ENCODE measurements at places on chromosomes 2 and 18.
A peak's percentile ranks its signal among the peaks of the same experiment; 100 is the strongest.

DNA sequence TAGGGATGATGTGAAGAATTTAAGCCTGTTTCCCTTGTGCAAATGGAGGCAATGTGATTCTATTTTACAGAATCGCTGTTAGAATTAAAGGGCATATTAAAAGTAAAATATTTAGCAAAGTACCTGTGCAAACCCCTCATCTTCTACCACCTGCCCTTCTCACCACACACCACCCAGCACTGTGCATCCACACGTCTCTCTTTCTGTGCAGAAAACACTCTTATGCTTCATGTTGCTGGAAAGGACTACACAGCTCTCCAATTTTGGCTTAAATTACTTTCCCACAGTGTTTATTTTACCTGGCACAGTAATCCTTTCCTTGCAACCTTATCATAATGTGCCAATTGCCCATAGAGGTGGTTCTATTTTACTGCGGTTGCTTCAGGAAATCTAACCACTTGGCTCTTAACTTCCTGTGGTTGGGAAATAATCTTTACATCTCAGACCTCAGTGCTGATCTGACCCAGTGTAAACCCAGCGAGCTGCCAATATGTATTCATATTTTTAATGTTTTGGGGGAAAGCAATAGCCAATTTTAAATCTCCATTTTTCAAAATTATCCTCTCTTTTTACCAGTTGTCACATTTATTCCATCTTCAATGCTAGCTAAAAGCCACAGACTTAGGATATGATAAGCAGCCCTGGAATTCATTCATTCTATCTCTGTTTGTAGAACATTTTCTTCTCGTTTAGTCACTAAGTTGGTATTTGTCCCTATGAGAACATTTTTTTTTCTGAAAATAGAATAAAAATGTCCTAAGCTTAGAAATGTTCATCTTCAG lies 250.9 kb downstream of the DSEL start:
- DNase-seq = no peak

GRCh38 chr2:193668557-193669323 lies 1474.0 kb upstream of the TMEFF2 start:
- DNase-seq = no peak

- no peak for DNase-seq
Measured at GRCh38 chr2:160228141-160228917, 28.3 kb upstream of the ITGB6 start.

- no peak for DNase-seq
Measured at GRCh38 chr18:7923105-7923504, 356.0 kb downstream of the PTPRM start.

GRCh38 chr2:96315400-96316071 lies 9.6 kb upstream of the ITPRIPL1 start:
- DNase-seq = no peak

GRCh38 chr2:108240966-108241365 lies 1.2 kb downstream of the SULT1C3 start:
- DNase-seq = no peak

DNA sequence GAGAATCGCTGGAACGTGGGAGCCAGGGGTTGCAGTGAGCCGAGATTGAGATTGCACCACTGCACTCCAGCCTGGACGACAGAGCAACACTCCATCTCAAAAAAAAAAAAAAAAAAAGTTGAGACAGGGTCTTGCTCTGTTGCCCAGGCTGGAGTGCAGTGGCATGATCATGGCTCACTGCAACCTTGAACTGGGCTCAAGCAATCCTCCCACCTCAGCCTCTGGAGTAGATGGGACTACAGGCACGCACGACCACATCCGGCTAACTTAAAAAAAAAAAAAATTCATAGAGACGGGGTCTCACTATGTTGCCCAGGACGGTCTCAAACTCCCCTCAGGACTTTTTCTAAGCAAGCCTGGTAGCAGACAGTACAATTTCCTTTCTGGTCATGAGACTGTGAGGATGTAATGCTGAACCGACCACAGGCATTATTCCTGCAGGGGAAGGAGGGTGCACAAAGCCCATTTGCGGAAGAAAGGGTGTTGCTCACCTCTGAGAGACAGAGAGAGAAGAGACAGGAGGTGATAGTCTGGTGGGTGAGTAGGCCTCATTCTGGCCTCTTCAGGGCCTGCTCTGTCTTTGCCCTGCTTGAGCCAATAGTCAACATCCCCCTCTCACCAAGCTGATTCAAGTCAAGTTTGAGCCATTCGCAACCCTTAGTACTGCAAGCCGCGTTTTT lies 205.3 kb downstream of the ZFP36L2 start:
- DNase-seq = no peak

- DNase-seq = peak; percentile 30
Measured at GRCh38 chr2:118223992-118224894, 136.0 kb downstream of the INSIG2 start.

DNA sequence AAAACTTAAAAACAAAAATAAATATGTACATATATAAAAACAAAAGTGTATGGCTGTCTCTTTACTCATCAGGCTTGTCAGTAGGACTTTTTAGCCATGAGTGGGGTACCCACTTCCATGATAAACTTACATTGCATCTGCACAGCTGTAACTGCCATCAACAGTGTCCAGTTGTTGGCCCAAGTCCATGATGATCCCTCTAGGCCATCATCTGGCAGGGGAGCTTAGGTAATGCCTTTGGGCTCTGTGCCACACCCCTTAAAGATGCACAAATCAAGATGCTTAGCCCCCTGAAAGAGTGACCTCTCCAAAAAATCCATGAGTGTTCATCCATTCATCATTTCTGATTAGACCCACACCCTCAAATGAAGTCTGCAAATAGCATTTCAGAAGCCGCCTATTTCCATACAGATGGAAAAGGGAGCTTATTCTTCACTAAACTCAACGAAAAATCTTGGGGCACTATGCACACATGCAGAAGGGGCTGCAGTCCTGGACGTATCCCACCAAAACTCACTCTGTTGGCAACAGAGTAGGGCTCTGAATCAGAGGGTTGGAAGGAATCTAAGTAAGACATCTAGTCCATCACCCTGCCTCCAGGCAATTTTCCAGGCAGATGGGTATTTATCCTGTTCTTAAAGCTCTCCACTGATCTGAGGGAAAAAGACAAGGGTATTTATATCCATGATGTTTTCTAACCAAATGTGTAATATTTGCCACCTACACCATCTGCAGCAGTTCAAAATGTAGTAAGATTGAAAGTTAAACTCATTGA lies 691.0 kb downstream of the ZEB2 start:
- DNase-seq = no peak

GRCh38 chr2:187313831-187314230 lies 134.2 kb downstream of the CALCRL start:
- DNase-seq = no peak

DNA sequence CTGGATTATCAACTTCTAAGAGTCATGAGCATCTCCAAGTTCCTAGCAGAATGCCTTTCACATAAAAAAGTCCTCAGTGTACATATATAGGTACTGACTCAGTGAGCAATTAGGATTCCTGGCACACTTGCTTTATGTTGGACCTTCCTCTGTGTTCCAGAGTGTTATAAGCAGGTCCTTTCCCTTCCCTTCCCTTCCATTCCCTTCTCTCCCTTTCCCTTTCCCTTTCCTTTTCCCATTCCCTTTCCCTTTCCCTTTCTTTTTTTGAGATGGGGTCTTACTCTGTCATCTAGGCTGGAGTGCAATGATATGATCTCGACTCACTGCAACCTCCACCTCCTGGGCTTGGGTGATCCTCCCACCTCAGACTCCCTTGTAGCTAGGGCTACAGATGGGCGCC lies 48.7 kb downstream of the SCN3A start:
- DNase-seq = no peak

DNA sequence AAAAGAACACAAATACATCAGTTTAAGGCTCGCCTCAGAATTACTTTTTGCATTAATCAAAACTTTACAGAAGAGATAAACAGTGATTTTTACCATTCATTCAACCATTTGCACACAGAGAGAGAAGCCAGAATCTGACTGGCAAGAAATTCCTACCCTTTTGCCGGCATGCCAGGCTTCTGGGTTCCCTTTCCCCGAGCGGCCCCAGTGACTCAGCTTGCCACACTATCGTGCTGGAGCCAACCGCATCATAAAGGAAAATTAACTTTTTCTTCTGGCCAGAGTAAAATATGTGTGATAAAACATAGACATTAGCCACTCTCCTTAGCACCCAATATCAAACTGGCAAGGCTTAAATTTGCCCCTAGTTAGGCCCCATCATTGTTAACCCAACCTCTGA lies 61.8 kb upstream of the IKZF2 start:
- no peak for DNase-seq

DNA sequence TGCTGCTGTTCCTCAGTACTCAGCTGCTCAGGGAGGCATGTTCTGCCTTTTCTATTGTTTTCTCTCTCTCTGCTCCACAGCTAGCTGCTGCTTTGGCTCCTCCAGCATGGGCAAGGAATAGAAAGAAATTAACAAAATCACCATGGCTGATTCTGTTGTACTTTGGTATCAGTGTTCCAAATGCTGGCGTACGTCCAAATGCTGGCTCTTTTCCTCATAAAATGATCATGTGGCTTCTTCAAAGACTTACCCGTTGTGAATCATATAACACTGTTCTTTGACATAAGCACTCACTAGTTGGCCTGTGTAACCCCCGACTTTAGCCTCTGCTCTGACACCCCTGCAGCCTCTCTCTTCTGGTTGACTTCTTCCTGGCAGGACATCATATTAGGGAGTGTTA lies 547.6 kb downstream of the CPS1 start:
- no peak for DNase-seq

- DNase-seq = no peak
Measured at GRCh38 chr2:100289020-100289419, 33.3 kb downstream of the LONRF2 start.

DNA sequence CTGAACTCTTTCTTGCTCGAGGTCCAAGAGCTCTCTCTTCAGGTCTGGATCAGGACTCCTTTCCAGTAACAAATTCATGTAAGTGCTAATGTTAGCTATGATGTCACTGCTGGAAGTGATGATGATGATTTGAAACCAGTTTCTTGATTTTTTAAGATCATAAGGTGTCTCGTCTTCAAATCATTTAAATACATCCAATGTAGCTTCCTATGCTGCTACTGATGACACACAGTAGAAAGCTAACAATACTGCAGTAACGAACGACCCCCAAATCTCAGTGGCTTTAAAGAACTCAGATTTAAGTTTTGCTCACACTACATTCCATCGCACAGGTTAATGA lies 13.0 kb upstream of the LTBP1 start:
- DNase-seq = no peak

DNA sequence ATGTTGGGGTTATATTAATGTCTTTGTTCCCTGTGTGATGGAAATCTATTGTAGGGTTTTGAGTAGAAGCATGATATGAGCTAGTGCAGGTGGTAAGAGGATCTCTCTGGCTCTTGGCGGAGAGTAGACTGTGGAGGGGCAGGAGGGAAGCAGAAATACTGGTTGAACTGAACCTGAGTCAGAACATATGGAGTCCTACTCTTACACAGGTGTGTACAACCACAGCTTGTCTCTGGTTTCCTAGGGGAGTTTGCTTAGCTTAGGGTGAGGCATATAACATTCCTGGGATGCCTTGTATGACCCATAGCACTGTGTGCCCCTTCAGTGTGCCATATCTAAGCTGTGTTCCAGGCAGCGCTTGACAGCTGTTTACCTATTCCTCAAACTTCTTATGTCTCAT lies 97.3 kb upstream of the GCFC2 start:
- DNase-seq = no peak

DNA sequence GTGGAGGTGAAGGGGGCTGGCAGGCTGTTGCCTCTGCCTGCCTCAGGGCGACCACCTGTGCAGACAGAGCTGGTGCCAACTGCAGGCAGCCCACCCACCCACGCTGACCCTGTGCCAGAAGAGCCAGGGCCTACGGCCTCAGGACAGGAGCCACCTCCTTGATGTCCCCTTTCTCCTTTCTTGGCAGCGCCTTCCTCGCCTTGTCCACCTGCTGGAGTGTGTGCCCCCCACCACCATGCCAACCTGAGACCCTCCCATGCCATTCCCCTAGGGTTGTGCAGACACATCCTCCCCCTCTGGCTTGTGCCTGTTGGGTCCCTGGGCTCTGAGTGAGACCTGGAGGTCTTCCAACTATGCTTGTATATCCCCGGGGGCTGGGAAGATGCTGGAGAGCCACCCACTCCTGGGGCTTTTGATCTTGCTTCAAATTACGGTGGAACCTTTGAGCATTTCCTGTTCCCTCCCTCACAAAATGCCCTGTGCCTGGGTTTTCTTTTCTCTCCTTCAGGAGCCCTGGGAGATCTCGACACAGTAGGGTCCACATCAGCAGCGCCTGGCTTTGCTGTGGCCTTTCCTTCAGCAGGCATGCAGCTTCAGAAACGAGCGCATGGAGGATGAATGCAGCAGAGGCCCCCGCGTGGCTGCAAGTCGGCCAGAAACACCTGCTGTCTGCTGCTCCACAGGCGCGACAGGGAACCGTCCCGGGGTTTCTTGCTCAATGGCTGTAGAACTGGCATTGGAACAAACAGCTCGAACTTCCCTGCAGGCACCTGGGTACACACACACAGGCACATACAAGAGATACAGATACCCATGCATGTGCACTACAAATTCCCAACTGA lies 65.9 kb upstream of the SH3RF3 start:
- DNase-seq = no peak

- no peak for DNase-seq
Measured at GRCh38 chr2:3493615-3494007, 25.7 kb downstream of the ADI1 start.

- no peak for DNase-seq
Measured at GRCh38 chr2:203704430-203704829, 2.0 kb upstream of the CD28 start.

- DNase-seq = no peak
Measured at GRCh38 chr2:14220101-14220500, 412.4 kb upstream of the LRATD1 start.

GRCh38 chr18:3321133-3321812 lies 59.3 kb downstream of the MYL12B start:
- no peak for DNase-seq

DNA sequence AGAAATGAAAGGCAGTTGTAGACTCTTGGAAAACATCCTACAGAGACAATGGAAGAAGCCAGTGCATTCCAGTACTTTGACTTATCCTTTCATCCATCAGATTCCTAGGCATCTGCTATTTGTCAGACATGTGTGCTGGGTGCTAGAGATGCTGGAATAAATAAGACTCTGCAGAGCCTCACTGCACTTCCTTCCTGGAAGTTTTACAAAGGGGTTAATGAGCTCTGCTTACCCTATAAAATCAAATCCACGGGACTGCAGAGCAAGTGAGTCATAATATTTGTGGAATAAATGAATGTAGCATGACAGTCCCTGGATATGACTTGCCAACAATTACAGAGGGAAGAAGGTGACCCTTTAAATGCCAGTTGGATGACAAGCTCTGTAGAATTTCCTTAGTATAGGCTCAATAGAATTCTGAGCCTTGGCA lies 52.7 kb upstream of the NPAS2 start:
- DNase-seq = no peak
